ENCODE measurements at places on chromosomes 3 and 15.
A peak's percentile ranks its signal among the peaks of the same experiment; 100 is the strongest.

GRCh38 chr3:117589454-117589853 lies 879.9 kb downstream of the TUSC7 start:
- DNase-seq, result no peak

- peak; percentile 59 for DNase-seq
Observed at GRCh38 chr3:179801856-179802255, 149.0 kb downstream of the USP13 start.

DNA sequence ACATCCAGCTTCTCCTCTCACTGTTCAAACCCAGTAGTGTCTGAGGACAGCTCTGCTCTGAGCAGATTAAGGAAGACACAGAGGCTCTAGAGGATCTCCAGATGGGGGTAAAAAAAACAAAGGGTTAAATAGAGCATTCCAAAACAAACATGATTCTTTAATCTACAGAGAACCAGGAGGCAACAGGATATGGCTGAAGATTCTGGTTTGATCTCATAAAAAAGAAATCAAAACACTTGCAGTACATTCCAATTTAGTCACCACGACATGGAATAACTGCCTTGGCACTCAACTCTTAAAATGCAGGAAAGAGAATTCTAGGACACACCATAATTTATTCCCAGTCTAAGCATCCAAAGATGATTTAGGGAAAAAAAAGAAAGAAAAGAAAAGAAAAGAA lies 32.0 kb downstream of the TM4SF4 start:
- DNase-seq, result peak; percentile 34

DNA sequence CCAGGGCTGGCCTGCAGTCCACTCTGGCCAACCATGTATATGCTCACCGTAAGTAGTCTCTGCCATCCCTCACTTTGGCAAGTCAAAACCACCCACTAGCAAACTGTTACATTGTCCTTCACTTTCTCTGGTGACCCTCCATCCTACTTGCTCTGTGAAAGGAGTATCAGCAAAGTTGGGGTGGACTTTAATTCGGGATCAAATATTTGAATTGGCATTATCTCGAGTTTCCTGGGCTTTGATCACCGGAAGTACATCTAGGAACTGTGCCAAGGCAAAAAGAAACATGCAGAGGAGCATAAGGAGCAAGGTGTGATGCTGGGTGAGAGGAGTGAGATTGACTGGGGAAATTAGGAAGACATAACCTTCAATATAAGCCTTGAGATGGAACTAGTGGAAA lies 188.9 kb upstream of the P2RY1 start:
- no peak for DNase-seq

GRCh38 chr3:29940759-29941323 lies 660.0 kb downstream of the RBMS3 start:
- DNase-seq, result no peak

- no peak for DNase-seq
Observed at GRCh38 chr3:167361306-167361705, 18.8 kb downstream of the ZBBX start.

DNA sequence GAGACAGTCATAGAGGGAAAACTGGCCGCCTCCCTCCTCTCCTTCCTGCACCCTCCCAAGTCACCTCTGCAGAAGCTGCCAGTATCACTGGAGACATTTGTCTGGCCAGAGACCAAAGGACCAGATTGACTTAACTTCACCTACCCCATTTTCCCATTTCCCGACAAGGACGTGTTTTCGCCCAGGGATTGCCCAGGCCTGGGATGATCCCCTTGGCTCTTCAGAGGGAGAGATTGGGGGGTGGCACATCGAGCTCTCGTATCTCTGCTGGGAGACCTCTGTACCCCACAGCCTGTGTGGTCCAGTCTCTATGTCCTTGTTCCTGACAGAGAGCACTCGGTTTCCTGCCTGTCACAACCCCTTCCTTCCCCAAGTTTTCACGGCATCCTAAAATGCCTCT lies 31.4 kb downstream of the RGMA start:
- DNase-seq, result no peak

DNA sequence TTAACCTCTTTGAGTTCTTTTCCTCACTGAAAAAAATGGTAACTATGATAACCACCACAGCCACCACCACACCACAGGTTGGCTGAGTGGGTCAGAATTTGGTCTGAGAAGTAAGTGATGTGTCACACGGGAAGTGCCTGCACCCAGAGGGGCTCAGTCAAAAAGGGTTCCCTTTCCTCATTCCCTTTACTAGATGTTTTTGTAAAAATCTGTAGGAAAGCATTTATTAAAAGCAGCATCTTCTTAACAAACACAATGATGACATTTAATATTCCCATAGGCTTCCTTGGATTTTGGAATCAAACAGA lies 23.2 kb downstream of the CFAP92 start:
- no peak for DNase-seq

DNA sequence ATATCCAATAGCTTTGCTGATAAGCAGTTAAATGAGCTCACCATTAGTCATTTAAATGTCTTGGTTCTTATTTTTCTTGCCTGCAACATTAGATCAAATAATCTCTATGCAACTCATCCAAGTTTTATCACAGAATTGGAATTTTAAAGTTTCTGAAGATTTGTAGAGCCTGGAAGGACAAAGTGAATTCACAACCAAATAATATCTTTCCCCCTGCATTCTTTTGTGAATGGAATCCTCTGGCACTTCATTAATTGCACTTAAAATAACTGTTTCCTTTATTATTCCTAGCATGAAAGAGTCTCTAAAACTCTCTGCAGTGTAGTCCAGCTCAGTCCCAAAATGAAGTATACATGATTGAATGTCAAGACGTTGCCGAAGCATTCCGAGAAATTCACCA lies 345.6 kb upstream of the TGFBR2 start:
- no peak for DNase-seq

- DNase-seq, result no peak
Observed at GRCh38 chr3:139264375-139264774, 79.4 kb upstream of the MRPS22 start.

DNA sequence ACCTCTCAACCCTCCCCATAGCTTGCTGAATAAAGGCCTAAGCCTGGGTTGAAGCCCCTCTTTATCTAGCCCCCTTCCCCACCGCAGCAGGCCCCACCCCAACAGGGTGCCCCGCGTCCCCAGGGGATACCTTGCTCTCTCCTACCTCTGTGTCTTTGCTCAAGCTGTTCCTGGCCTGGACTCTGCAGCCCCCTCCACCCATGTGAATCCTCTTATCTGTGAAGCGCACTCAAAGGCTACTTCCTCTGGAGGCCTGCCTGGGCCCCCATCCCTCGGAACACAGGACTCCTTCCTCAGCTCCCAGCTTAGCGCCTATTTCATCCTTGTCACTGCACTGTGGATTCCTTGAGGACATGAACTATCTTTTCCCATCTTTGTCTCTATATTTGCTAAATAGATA lies 61.4 kb upstream of the HERC1 start:
- no peak for DNase-seq

GRCh38 chr3:96678325-96678724 lies 136.1 kb upstream of the EPHA6 start:
- no peak for DNase-seq

GRCh38 chr15:31607656-31608055 lies 281.0 kb downstream of the KLF13 start:
- peak; percentile 12 for DNase-seq

DNA sequence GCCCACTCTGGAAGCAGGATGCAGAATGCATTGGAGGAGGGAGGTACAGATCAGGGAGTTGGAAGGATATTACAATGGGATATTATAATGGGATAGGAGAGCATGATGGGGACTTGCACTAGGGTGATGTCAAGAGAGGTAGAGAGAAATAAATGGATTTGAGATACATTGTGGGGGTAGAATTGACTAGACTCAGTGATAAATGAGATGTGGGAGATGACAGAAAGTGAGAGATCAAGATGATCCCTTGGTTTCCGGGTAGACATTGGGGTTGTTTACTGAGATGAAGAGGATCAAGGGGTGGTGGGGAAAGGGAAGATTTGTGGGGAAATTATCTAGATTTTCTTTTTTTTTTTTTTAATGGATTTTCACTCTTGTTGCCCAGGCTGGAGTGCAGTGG lies 42.7 kb downstream of the BFSP2 start:
- no peak for DNase-seq

- no peak for DNase-seq
Observed at GRCh38 chr15:85155360-85155759, 173.7 kb downstream of the PDE8A start.

DNA sequence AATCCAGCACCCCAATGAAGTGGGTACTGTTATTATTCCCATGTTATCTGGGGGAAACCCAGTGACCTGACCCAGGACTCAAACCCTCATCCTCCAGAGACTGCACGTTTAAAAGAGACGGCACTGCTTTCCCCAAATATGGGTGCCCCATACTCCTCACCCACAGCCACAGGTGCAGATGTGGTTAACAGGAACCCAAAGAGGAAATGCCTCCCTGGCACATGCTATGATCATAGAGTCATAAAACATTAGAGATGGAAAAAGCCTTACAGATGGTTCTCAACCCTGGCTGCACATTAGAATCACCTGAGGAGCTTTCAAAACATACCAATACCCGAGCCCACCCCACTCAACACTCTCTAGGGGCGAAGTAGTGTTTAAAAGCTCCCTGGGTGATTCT lies 111.5 kb downstream of the SEMA5B start:
- DNase-seq, result no peak

GRCh38 chr15:62564886-62565633 lies 400.0 kb upstream of the C2CD4B start:
- DNase-seq, result peak; percentile 15

GRCh38 chr3:183515968-183516851 lies 39.3 kb downstream of the KLHL6 start:
- no peak for DNase-seq

DNA sequence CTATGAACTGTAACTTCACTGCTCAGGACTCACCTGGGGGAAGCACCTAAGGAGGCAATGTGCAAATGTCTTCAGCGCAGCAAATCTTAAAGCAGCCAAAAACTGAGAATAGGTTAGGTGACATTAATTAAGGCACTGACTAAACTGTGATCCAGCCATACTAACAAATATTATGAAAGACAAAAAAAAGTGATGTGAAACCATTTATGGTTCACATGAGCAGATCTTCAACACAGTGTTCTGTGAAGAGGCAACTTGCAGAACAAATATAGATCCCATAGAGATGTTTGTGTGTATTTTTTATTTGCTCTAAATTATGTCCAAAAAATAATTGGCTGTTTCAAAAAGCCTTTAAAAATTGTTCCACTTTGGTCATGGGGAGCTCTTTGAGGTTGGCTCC lies 24.1 kb upstream of the MITF start:
- no peak for DNase-seq

- no peak for DNase-seq
Observed at GRCh38 chr3:133600572-133601081, 27.1 kb downstream of the CDV3 start.

- DNase-seq, result peak; percentile 81
Observed at GRCh38 chr15:64344651-64345294, 11.2 kb downstream of the CSNK1G1 start.

GRCh38 chr3:6791161-6791560 lies 69.8 kb upstream of the GRM7 start:
- DNase-seq, result no peak

DNA sequence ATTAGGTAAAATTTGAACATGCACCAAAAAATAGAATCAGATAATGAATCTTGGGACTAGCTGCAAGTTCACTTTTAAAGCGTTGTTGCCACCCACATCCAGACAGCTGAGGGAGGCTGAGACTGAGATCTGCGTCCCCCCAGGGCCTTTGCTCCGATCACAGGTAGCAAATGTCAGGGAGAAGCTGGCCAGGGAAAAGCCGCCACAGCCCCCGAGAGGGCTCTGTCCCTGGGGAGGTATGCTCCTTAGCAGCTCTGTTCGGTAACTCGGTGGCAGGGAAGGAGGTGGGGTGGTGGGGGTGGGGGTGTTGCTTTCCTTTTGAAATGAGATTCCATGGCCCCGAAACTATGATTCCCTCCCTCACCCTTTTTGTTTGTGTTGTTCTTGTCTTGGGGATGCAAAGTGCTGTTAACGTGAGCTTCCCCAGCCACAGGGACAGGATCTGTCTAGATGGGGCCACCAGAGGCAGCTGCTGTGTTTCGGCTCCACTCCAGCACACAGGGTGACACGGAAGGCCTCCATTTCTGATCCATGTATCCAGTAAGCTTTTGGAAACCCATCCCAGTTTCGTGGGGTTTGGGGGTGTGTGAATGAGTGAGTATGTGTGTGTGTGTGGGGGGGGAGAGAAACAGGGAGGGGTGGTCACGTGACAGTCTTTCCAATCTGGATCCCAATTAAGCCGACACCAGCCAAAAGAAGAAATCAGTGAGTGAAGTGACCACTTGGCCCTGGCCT lies 1.1 kb upstream of the MINAR1 start:
- no peak for DNase-seq

DNA sequence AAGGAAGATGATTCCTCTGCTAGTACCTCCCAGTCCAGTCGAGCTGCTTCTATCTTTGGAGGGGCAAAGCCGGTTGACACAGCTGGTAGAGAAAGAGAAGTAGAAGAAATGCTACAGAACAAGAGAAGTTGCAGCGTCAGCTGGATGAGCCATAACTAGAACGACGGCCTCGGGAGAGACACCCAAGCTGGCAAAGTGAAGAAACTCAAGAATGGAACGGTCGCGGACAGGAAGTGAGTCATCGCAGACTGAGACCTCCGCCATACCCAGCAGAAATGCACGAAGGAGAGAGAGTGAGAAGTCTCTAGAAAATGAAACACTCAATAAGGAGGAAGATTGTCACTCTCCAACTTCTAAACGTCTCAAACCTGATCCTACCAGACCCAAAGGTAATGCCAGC lies 19.0 kb upstream of the PARP14 start:
- no peak for DNase-seq

GRCh38 chr15:55969582-55969981 lies 23.8 kb downstream of the NEDD4 start:
- no peak for DNase-seq

GRCh38 chr15:80484333-80484864 lies 80.2 kb downstream of the ARNT2 start:
- DNase-seq, result peak; percentile 30

DNA sequence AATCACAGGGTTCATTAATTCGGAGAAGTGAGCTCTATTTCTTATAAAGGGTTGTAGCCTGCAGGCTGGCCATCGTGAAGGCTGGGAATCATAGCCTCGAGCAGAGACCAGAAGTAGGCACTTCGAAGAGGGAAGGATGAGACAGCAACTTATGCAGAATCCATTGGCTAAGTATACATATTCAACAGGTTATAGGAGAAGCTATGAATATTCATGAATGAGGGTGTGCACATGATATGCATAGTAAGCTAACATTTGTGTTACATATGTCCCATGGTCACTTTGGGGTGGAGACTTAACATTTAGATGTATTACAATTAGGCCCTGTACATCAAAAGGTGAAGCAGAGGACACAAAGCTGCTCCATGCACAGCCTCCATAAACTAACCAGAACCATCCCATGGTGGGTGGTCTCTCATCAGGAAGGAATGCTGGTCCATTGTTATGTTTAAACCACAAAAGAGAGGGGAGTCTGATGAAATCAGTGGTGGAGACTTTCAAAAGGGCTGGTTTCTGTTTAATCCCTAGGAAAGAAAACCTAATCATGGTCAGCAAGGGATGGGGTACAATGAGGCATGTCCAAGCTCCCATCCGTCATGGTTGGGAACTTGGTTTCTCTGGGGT lies 80.8 kb upstream of the FHIT start:
- DNase-seq, result no peak

- peak; percentile 85 for DNase-seq
Observed at GRCh38 chr15:71443538-71443937, 328.3 kb downstream of the THSD4 start.
